ENCODE measurements at places on chromosomes 1 and 21. TPM values are rescaled to one million over a fixed set of nuclear protein-coding genes. Genes with fewer than 3 reads are reported as not detected.

DNA sequence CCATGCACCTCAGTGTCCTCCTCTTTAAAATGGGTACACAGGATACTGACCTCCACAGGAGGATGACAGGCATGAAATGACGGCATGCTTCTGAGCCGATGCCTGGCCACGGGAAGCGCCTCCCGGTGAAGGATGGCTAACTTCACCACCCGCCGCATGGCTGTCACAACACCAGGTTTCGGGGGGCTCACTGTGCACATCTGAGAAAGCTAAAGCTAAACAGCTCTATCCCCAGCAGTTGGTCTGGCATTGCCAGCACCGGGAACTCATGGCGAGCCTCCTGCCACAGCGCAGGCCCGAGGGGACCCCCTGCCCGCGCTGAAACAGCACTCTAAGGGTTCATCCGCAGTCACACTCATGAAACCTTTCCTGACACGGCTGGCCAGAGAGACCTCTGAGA, 16.0 kb downstream of the NPHP4 start:
- no peak for DNase-seq

SLC1A7 gene
- total RNA-seq = not detected

DNA sequence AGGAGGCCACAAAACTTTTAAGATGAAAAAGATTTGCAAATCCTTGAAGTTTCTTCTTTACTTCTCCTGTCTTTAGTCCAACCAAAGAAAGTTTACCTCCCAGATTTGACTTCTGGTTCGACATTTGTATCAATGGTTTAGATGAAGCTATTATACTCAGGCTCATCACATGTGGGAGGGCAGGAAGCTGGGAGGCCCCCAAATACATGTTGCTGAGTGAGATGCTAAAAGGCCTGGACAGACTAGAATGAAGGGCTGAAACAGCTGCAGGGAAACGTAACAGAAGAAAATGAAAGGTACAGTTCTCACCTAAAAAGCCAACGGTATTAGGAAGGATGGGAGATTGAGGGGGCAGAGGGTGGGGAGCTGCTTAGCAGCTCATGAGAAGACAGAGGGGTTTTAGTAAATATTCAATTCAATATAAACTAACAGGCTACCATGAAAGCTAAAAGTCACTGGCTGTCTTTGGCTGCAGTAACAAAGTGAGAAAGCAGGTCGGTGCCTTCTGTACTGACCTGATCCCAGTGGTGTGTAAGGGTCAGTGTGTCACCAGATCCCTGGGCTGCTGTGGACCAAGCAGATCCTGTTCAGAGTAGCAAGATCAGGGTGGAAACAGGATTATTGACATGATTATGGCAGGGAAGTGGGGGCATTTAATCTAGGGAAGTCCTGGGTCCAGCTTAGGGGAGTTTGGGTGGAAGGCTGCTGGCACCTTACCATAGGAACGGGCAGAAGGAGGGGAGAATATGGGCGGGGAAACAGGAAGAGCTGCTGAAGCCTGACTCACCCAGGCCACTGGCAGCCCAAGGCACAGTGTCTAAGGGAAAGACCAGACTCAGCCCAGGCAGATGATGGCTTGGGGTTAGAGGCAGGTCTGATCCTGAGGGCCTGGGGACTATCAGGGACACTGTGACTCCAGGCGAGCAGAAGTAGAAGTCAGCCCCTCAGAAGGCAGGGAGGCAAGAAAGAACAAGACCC, 60.4 kb downstream of the KCNN3 start:
- no peak for DNase-seq

- DNase-seq = no peak
Observed at GRCh38 chr1:147567594-147568381, 26.5 kb downstream of the BCL9 start.

PTPN7 gene
- 112 TPM for total RNA-seq

DNA sequence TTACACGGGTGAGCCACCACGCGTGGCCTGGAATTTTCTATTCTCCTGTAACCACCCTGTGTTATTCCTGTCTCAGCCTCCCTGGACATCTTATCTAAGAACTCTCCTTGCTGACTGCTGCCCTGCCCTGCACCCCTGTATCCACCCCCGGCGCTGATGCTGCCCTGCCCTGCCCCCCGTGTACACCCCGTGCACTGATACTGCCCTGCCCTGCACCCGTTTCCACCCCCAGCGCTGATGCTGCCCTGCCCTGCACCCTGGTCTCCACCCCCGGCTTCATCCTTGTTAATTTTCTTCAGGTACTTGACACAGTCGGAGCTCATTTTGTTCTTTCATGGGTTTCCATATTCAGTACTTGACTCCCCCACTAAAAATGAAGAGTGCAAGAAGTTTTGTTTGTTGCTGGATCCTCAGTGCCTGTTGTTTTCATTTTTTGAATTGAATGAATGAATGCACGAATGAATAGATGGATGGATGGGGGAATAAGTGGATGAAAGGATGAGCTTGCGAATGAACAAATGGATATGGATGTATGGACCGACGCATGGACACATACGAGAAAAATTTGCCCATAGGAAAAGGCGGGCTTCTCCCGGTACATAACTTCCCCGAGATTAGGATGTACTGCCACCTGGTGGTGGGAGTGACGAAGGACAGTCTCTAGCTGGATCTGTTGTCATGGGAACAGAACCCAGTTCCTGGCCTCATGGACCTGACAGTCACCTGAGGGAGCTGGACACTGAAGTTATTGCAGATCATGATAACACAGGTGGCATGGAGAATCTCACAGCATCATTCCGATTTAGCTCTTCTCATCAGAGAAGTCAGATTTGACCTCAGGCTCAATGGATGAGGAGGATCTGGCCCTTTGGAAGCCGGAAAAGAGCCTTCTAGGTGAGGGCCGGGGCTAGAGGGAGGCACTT, 14.9 kb downstream of the AADACL4 start:
- peak; percentile 98 for DNase-seq

C4BPB gene
- not detected for total RNA-seq

CYB561D1 gene
- total RNA-seq = 5.9 TPM

DNA sequence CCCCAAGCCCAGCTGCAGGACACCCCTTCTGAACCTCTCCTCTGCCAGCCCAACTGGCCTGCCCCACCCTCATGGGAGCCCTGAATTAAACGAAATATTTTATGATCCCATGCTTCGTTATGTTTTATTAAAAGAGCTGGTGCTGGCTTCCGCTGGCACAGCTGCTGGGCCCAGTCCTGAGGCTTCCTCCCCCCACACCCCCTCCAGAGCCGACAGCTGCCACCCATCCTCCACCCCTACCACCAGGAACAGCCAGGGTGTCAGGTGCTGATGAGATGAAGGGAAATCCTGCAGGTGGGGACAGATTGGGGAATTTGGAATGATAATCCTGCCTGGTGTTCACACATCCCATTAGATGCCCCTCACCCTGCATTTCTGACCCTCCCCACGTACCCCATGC, 19.0 kb downstream of the IGSF21 start:
- no peak for DNase-seq

HCRTR1 gene
- not detected for total RNA-seq

GRCh38 chr1:171999756-172000155, 158.5 kb downstream of the DNM3 start:
- DNase-seq = no peak

CCDC27 gene
- not detected for total RNA-seq

- DNase-seq = no peak
Observed at GRCh38 chr1:1092894-1093609, 18.9 kb upstream of the RNF223 start.

TMEM240 gene
- total RNA-seq = 1.3 TPM

- no peak for DNase-seq
Observed at GRCh38 chr1:110215621-110216515, 5.8 kb downstream of the KCNC4 start.

- no peak for DNase-seq
Observed at GRCh38 chr1:183911285-183911684, 106.4 kb downstream of the RGL1 start.

GRCh38 chr1:105310063-105310462, 1560.4 kb downstream of the AMY1C start:
- DNase-seq = no peak

DNA sequence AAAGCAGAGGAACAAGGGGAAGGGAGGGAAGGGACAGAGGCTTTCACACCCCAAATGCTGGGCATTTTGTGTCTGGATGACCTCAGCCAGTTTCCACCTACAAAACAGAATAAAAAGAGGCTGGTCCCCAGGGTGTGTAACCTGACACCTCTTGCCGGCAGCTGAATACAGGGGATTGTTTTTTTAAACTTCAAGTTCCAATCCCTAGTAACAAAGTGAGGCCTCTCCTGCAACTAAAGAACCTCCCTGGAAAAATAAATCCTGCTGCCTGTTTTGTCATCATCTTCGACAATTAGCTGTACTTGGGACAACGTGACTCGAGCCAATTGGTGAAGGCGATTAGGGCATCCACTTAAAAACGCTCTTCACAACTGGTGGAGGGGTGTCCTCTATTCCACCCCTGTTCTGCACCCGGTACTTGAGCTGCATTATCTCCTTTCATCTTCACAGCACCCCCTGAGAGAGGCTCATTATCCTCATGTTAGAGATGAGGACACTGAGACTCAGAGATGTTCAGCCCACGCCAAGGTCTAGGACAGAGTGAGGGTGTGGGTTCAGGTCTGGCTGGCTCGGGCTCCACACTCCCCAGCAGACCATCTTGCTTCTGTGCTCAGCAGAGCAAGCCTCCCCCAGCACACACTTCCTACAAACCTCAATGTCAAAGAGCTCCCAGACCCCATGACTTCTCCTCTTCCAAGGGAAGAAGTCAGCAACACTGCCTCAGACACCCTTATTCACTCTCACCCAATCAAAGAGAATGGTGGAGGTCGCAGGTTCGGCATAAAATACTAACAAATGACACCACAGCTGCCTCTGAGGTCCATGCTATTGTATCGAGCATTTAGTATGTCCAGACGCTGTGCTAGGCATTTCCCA, 15.2 kb downstream of the ITPKB start:
- DNase-seq = peak; percentile 50

- no peak for DNase-seq
Observed at GRCh38 chr1:18326211-18326897, 154.4 kb upstream of the KLHDC7A start.
